ENCODE measurements at places on chromosomes 6 and 20.

- DNase-seq: no peak
- no peaks in the 10 kb centered on the region for H3K4me1 ChIP-seq
- H3K36me3 ChIP-seq: no peaks in the 10 kb centered on the region
Observed at GRCh38 chr20:2000285-2000684, 6.4 kb upstream of the PDYN start.

DNA sequence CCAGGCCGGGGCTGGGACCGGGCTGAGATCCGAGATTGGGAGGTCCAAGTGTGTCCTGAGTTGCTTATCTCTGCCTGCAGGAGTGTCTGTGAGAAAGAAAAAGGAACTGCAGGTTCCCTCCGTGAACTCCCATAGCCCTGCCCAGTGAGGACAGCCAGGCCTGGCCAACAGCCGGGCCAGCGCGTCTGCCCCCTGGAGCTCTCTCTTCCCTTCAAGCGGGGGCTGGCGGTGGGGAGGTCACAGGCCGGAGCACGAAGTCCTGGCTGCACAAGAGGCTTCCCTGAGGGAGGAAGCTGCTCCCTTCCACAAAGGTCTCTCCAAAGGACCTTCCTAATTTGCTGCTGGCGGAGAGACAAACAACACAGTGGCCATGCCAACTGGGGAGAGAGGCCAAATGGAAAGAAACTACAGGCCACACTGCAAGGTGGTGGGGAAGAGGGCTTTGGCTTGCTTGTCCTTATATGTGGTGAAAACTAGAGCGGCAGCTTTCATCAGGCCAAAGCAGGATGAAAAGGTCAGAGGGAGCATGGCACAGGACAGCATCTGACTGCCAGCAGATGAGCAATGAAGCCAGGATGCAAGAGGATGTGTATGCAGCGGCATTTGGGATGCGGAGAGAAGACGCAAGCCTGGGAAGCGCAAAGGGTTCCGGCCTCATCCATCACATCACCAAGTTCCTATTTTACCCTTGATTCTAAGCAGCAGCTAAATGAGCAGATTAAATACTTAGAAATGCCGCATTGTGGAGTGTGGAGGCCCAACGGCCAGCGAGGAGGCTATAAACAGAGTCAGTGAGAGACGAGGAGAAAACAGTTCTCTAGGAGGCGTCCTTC lies 260.0 kb downstream of the ERMARD start:
- H3K4me1 ChIP-seq: no peaks in the 10 kb centered on the region
- no peak overlapping the region for H3K4me3 ChIP-seq
- peaks cover 22% of the 10 kb centered on the region for H3K27me3 ChIP-seq
- no peaks in the 10 kb centered on the region for H3K36me3 ChIP-seq

DNA sequence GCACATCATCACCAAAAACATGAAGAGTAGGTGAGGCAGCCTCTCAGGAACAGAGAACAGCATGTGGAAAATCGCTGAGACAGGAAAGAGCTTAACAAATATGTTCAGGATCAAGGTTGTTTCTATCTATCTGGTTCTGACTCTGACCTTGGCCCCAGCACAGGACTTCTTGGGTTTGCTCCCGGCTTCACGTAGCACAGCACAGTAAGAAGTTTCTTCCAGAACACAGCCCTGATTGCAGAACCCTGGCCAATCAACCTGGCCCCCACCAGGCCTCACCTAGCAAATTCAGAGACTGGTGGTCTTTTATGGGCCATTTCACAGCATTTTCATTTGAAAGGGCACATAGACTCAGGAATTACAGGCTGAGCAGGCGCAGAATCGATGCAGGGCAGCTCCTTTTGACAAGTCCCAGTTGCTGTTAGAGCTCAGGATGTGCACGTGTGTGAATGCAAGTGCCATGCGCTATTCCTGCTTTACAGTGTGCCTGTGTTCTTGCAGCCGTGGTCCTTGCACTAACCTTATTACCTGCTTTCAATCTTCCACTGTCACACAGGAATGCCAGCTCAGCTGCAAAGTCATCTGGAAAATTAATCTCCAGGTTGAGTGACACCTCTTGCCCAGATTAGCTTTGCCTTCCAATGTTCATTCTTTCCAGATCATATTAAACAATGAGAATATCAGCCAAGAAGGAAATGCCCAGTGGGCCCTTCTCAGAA lies 100.5 kb upstream of the SLC2A12 start:
- H3K4me3 ChIP-seq: no peak overlapping the region
- H3K4me1 ChIP-seq: no peaks in the 10 kb centered on the region
- no peak overlapping the region for H3K27ac ChIP-seq
- no peaks in the 10 kb centered on the region for H3K27me3 ChIP-seq

GRCh38 chr6:117352466-117353081 lies 73.2 kb downstream of the ROS1 start:
- H3K27me3 ChIP-seq: peaks cover 7% of the 10 kb centered on the region
- H3K27ac ChIP-seq: no peak overlapping the region
- H3K36me3 ChIP-seq: no peaks in the 10 kb centered on the region

GRCh38 chr6:56713254-56713672 lies 70.6 kb upstream of the DST start:
- H3K27me3 ChIP-seq: no peaks in the 10 kb centered on the region
- H3K27ac ChIP-seq: no peak overlapping the region
- H3K4me1 ChIP-seq: no peaks in the 10 kb centered on the region
- H3K36me3 ChIP-seq: no peaks in the 10 kb centered on the region
- DNase-seq: no peak
- H3K4me3 ChIP-seq: no peak overlapping the region

DNA sequence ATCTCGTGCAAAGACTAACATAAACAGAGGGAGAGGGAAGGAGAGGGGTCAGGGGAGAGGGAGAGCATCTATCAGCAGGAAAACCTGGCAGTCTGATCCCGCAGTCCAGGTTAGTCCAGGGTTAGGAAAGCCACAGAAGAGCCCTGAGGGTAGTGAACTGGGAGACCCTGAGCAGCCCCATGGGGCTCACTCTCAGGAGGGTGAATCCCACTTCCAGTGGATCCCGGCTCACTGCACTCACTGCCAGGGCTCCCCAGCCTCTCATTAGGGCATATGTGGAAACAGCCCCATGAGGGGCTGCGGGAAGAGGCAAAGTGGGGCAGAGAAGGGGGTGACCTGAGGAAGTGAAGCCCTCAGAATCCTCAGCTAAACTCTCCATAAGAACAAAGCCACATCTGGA lies 329.9 kb downstream of the UBE3D start:
- H3K4me1 ChIP-seq: no peaks in the 10 kb centered on the region
- no peak overlapping the region for H3K27ac ChIP-seq
- H3K36me3 ChIP-seq: no peaks in the 10 kb centered on the region
- DNase-seq: no peak
- H3K27me3 ChIP-seq: peaks cover 3% of the 10 kb centered on the region

DNA sequence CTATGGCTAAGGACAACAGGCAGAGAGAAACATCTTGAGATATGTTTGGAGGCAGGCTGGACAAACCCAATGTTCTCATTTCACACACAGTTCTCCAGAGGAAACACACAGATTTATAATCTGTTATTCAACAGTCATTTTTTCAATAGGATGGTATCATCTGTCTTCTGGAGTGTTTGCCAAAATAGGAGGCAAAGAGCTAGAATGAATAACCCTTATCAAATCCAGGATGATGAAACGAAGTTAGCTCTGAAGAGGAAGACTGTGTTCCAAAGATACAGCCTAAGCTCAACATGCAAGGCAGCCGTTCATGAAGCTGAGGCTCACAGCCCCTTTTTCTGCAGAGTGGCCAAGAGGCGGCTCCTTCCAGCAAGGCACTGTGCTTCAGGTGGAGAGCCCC lies 70.8 kb downstream of the PPP1R3G start:
- H3K4me1 ChIP-seq: no peaks in the 10 kb centered on the region
- no peaks in the 10 kb centered on the region for H3K27me3 ChIP-seq
- no peaks in the 10 kb centered on the region for H3K36me3 ChIP-seq
- H3K27ac ChIP-seq: no peak overlapping the region

DNA sequence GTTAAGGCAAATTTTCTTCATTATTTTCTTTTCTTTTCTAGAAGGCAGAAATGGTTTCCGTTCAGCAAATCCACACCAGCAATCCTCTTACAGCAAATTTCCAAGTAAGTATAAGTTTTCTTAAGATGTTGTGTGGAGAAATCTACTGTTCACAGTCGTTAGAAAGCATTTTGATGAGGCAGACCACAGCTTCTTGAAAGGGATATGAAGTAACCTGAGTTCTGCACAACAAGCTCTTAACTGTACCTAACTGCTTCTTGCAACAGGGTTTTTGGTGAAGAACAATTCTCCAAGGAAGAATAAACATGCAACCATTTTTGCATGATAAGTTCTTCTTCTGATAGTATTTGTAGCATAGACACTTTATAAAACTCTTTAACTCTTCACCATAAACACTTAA lies 45.3 kb upstream of the STXBP5 start:
- no peaks in the 10 kb centered on the region for H3K4me1 ChIP-seq
- H3K27ac ChIP-seq: no peak overlapping the region
- no peak for DNase-seq
- no peaks in the 10 kb centered on the region for H3K36me3 ChIP-seq
- no peak overlapping the region for H3K4me3 ChIP-seq

DNA sequence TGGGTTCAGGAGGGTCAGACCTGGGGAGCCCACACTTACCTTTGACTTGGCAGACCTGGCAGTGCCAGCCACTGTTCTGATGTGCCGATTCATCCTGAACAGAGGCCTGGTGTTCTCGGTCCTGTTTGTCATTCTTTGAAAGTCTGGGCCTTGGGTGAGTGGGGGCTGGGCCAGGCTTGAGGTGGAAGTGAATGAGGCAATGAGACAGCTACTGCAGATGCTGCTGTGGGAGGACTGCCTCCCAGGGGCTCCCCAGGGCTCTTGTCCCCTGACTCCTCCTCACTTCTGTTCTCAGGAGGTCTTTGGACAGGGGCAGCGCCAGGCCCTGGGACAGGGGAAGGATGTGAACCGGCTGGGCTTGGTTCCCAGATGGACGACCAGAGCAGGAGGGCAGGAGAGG lies 5.6 kb upstream of the TREML4 start:
- no peak for DNase-seq
- H3K27me3 ChIP-seq: peaks cover 4% of the 10 kb centered on the region
- no peaks in the 10 kb centered on the region for H3K36me3 ChIP-seq

DNA sequence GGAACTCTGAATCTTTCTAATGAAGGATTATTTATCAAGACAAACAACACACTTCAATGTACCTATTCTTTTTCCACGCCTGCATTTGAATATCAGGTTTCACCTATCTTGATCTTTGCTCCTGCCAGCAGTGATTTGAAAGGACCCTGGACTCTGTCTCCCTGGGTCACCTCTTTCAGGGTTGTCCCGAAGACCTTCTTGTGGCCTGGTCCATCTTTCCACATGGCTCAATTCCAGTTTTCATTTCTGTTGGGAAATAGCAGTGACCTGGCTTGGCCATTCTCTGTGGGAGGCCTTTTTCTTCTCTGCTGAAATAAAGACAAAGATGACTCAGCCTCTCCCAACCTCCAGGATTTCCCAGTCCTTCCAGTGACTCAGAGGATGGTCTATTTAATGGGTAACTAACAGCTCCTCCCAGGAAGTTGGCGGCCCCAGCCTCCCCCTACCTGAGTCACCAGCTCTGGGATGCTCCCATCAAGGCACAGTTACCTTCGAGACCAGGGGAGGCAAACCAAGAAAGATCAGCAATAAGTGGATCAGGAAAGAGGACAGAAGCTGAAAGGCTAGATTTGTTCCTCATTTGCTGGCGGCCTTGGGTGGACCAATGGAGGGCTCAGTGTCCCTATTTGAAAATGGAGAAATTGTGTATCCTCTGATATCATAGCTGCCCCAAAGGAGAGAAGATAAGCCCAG lies 120.2 kb upstream of the RNF24 start:
- no peaks in the 10 kb centered on the region for H3K4me1 ChIP-seq
- H3K36me3 ChIP-seq: no peaks in the 10 kb centered on the region
- H3K4me3 ChIP-seq: no peak overlapping the region
- no peak for DNase-seq
- peaks cover 13% of the 10 kb centered on the region for H3K27me3 ChIP-seq
- H3K27ac ChIP-seq: no peak overlapping the region

GRCh38 chr20:61913423-61914225 lies 152.1 kb downstream of the TAF4 start:
- H3K27ac ChIP-seq: no peak overlapping the region
- DNase-seq: no peak
- no peaks in the 10 kb centered on the region for H3K36me3 ChIP-seq
- H3K4me3 ChIP-seq: no peak overlapping the region

DNA sequence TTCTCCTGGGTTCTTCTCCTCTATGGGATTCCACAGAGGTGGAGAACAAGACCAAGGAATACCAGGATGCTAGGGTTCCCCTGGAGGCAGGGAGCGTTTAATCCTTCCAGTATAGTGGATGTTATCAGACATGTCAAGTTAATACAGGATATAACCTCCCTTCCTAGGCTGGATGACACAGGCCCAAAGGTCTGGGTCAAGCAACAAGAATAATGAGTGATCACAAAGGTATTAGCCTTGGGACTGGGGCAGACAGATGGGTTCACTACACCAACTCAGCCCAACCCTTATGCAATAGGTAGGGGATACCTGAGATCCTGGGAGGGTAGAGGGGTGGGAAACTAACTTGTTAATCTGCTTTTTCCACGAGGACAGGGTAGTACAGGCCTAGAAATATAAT lies 690.3 kb downstream of the HTR1B start:
- no peaks in the 10 kb centered on the region for H3K27me3 ChIP-seq
- no peak overlapping the region for H3K27ac ChIP-seq
- H3K4me3 ChIP-seq: no peak overlapping the region
- H3K36me3 ChIP-seq: no peaks in the 10 kb centered on the region
- DNase-seq: no peak

GRCh38 chr6:130298258-130298657 lies 67.6 kb upstream of the TMEM200A start:
- H3K4me1 ChIP-seq: no peaks in the 10 kb centered on the region
- no peak for DNase-seq
- no peak overlapping the region for H3K27ac ChIP-seq
- H3K36me3 ChIP-seq: no peaks in the 10 kb centered on the region
- H3K4me3 ChIP-seq: no peak overlapping the region

DNA sequence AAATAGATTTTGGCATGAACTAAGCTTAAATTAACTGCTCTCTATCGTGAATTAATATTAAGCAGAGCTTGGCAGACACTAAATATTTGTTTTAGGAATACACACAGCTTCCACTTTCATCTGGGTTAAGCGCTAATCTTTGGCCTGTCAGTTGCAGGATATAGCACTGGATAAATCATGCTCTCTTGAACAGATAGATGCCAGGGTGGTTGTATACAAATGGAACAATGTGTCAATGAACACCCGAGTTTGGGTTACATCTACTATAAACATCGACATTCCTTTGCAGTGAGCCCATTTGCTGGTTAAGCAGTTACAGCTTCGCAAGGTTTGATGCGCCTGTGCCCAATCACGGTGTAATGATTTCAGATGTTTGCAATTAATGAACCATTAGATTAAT lies 338.2 kb upstream of the ZFP64 start:
- no peaks in the 10 kb centered on the region for H3K27me3 ChIP-seq
- no peak overlapping the region for H3K27ac ChIP-seq
- no peak for DNase-seq

DNA sequence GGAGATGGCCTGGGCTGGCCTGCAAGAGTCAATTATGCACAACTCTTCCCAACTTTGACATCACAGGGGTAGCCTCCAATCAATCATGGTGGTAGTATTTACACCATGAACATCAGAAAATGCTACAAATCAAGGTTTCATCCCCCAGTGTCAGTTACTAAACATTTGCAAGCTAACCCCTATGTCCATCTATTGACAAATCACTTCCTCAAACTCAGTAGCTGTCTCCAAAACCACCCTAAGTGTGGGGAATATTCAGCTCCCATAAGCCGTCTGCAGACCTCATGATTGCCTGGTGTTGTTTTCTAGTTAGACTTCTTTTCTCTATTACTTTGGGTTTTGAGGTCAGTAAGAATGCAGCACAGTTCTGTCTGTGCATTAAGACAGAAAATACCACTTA lies 200.8 kb upstream of the RIN2 start:
- DNase-seq: no peak
- H3K27ac ChIP-seq: no peak overlapping the region
- H3K4me3 ChIP-seq: no peak overlapping the region
